ENCODE measurements at places on chromosomes 13 and 19.

GRCh38 chr13:30752201-30752797 is 17.0 kb downstream of the ALOX5AP start:
- DNase-seq: no peak

DNA sequence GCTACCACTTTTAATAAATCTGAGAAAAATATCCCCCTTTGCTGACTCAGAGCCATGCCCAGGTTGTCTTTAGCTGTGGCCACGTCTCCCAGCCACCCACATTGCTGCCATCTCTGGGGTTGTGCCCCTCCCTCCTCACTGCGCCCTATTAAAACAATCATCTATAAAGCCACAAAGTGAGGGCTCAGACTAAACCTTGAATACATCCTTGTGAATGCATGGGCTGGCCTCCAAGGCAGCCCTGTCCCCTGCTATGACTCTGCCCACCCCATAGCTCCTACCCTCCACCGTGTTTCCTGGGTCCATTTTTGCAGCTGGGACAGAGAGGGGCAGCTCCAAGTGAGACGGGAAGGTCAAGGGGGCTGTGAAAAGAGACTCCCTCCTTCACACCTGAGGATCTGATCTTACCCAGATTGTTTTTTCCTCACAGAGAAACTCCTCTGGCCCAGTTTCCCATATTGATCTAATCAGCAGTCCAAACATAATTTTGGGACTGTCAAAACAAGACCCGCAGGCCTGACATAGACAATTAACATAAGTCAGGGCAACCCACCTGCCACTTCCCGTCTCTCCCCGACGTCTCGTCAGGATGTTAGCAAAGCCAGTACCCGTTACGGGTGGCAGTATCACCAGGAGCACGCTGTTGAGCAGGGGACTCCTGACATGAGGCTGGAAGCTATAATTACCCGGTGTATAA is 199.0 kb downstream of the KATNAL1 start:
- no peak for DNase-seq

DNA sequence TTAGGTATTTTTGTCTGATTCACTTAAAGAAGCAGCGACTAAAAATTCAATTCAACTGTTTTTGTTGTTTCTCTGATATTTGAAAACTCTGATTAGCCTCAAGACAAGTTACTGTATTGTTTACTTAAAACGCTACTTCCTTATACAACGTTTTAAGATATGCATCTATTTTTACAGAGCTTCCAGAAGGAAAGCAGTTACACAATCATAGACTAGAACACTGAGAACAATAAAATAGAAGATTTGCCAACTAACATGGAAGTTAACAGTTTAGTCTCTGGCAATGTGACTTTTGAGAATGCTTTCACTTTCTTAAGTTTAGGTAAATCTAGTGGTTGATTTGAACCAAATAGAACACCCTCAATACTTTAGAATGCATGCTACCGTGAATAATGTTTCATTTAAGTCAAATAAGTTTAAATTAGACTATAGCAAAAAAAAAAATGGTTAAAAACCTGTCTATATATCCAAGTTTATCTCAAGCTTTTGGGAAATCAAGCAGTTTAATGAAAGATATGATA is 614.8 kb downstream of the DACH1 start:
- no peak for DNase-seq

- DNase-seq: no peak
Observed at GRCh38 chr13:78341032-78341431, 262.3 kb downstream of the POU4F1 start.

GRCh38 chr13:30345426-30346100 is 38.2 kb upstream of the KATNAL1 start:
- no peak for DNase-seq

GRCh38 chr13:88862095-88862620 is 1191.0 kb downstream of the SLITRK5 start:
- DNase-seq: no peak

GRCh38 chr13:28049880-28050875 is 50.2 kb downstream of the FLT3 start:
- DNase-seq: no peak

DNA sequence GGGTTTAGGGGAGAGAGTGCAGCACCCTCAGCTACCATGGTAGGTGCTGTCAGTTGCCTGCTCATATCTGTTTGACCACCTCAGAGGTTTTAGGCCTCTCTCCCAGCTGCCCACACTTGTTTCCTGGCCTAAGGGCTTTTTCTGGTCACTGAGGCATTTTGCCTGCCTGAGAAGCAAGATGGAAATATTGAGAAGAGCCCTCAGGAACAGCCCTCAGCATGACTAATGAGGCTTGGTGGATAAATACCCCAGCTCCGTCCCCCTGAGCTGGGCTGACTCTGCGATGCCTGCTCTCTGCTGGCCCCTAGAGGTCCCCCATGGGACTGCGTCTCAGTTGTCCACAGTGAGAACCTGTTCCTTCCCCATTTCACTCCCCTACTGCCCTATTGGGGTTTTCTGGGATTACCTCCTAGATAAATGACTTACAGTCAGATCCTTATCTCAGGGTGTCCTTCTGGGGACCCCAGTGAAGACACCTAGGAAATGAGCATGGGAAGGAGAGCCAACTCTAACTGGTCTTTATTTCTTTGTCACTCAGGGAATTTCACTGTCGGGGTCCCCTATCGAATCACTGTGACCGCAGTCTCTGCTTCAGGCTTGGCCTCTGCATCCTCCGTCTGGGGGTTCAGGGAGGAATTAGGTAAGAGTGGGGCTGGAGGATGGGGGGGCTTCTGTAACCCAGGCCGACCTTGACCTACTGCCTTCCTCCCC is 13.3 kb downstream of the PALM3 start:
- no peak for DNase-seq

GRCh38 chr19:33649627-33650305 is 28.0 kb downstream of the CHST8 start:
- DNase-seq: no peak

GRCh38 chr13:25117312-25117711 is 21.4 kb downstream of the PABPC3 start:
- no peak for DNase-seq

GRCh38 chr19:46678110-46678732 is 17.2 kb upstream of the DACT3 start:
- no peak for DNase-seq

GRCh38 chr13:101262306-101262705 is 154.0 kb downstream of the NALCN start:
- no peak for DNase-seq

- DNase-seq: no peak
Observed at GRCh38 chr13:33462109-33462508, 176.6 kb upstream of the STARD13 start.

DNA sequence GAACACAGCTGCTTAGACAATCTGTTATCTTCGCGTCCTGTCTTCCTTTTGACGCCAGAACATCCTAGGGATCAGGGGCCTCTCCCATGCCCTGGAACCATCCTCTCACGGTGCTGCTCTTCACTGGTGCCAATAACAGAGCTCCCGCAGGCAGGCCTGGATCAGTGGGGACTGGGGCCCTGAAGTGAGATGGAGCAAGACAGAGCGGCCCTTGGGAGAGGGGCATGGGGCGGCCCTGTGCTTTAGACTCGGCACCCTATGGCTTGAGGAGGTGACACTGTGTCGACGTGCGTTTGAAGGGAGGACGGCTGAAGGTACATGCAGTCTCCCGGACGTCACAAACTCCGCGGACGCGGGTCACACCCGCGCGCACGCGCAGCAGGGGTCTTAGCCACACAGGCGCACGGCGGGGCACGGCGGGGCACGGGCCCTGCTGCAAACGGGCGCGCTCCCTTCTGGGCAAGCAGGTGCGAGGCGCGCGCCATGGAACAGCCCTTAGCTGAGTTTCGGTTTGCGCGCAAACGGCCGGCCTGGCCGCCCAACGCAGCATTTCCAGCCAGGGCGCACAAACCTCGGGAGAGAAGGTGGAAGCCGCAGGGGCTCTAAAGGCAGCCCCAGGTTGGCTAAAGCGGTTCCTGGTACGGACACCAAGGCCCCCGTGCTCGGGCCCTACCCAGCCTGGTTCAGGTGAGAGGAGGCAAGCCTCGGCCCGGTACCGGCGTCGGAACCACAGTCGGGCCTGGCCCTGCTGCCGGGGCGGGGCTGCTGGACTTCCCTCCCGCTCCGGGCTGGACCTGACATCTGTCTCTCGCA is 16.5 kb upstream of the RNF17 start:
- DNase-seq: no peak

- no peak for DNase-seq
Observed at GRCh38 chr13:36875961-36876360, 44.1 kb downstream of the SMAD9 start.

GRCh38 chr13:98927951-98928927 is 49.6 kb downstream of the DOCK9 start:
- no peak for DNase-seq

All from cortex of kidney (tissue), 1 donor.